GM03348 (cell line): ENCODE measurements at places on chromosomes 5 and 9.

DNA sequence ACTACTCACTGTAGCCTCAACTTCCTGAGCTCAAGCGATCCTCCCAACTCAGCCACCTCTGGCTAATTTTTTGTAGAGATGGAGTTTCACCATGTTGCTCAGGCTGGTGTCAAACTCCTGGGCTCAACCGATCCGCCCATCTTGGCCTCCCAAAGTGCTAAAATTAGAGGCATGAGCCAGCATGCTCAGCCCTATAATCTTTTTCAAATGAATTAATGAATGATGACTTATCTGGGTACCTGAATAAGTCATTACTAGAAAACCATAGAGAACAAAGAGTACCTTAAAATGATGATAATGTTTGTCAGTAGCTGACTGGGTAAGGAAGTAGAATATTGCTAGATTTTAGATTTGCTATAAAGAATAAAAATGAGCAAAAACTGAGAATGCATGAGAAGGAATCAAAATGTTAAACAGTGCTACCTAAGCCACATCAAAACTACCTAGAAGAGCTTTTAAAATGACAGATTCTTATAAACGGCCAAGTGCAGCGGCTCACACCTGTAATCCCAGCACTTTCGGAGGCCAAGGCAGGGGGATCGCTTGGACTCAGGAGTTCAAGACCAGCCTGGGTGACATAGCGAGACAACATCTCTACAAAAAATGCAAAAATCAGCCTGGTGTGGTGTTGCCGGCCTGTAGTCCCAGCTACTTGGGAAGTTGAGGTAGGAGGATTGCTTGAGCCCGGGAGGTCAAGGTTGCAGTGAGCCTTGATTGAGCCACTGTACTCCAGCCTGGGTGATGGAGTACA, 13.6 kb downstream of the FNBP1 start:
- no peak for DNase-seq

GRCh38 chr5:16178745-16179372, 732 bp downstream of the MARCHF11 start:
- peak; percentile 82 for DNase-seq

GRCh38 chr5:156093024-156093423, 233.9 kb upstream of the SGCD start:
- no peak for DNase-seq

- DNase-seq, result peak; percentile 30
Measured at GRCh38 chr5:96209829-96210228, 223.2 kb downstream of the PCSK1 start.

GRCh38 chr9:16002816-16003215, 450.0 kb downstream of the CCDC171 start:
- no peak for DNase-seq

DNA sequence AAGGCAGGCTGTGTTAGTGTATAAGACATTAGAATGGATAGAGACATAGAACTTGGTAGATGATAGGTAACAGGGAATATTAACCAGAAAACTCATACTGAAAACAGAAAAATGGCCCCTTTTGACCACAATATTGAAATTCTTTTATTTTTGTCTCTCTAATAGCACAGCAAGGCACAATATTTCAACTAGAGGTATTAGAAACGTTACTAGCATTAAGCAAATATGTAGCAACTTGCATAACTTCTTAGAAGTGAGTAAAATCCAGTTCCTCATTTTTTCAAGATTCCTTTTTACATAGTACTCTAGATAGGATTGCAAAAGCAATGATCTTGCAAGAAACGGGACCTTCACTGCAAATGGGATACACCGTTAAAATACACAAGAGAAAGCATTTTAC, 102.7 kb upstream of the VCAN start:
- no peak for DNase-seq

GRCh38 chr5:1324719-1325190, 20.1 kb downstream of the CLPTM1L start:
- no peak for DNase-seq

GRCh38 chr5:148005788-148006520, 57.8 kb upstream of the SPINK5 start:
- DNase-seq, result no peak

GRCh38 chr9:2663461-2664173, 42.0 kb downstream of the VLDLR start:
- DNase-seq, result no peak

GRCh38 chr5:45225571-45226031, 416.9 kb downstream of the MRPS30 start:
- no peak for DNase-seq

- no peak for DNase-seq
Measured at GRCh38 chr9:89476546-89476945, 21.4 kb downstream of the SEMA4D start.

GRCh38 chr5:174096619-174097018, 51.1 kb downstream of the NSG2 start:
- DNase-seq, result no peak

GRCh38 chr5:96968614-96969013, 32.7 kb downstream of the LNPEP start:
- no peak for DNase-seq

GRCh38 chr9:136875155-136875554, 9.0 kb upstream of the EDF1 start:
- DNase-seq, result no peak

DNA sequence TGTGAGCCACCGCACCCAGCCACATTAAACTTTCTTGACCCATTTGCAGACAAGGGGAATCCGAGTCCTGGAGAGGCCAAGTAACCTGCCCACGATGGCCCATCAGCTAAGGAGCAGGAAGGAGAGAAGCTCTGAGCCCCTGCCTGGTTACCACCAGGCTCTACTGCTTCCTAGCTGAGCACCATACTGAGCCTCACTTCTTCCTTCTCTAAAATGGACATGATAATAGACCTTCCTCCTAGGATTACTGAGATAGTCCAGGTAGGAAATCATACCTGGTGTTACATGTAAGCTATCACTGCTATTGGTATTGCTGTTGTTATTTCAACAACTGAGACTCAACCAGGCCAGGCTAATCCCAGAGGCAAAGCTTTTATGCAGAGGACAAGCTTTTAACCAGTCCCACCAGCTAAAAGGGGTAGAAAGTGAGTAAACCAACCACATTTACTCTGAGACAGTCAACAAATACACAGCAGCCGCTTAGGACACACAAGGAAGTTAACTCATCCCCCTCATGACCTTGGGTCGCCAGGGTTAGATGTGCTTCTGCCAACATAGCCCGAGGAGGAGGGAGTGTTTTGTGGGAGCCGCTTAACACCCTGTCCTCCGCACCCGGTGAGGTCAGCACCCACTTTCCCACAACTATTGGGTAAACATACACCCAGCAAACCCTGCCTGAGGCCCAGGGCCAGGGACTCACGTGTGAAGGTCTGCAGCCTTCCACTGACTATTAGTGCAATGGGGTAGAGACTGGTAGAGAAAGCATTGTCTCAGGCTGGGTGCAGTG, 20.6 kb upstream of the PTGES start:
- no peak for DNase-seq

DNA sequence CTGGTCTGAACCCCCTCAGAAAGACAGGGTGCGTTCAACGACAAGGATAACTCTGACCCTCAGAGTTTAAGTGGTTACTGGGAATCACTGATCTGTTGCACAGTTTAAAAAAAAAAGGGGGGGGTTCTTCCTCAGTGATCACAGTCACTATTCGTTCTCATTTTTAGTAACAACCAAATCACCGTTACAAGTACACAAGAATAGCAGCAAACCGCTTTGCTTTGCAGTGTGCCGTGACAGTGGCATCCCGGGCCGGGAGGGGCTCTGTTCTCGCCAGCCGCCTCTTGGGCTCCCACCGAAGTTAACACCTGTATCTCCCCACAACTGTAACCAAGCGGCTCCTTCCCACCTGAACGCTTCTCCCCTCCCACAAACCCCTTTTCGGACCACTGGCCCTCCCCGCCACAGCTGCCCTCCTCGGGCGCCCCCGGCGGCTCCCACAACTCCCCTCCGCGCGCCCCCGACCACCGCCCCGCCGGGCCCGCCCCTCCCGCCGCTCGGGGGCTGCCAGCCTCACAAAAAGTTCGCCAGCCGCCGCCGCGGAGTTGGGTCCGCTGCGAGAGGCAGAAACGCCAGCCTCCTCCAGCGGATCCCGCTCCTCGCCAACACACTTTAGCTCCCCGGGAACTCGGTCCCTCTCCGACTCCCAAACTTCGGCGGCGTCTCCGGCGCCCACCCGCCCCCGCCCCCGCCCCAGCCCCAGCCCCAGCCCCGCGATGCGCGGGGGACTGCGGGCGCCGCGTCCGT, 1.2 kb downstream of the SSBP2 start:
- DNase-seq, result peak; percentile 44

- DNase-seq, result no peak
Measured at GRCh38 chr9:128304971-128305288, 17.3 kb downstream of the TRUB2 start.

GRCh38 chr5:71701407-71701806, 17.7 kb upstream of the CARTPT start:
- DNase-seq, result no peak

DNA sequence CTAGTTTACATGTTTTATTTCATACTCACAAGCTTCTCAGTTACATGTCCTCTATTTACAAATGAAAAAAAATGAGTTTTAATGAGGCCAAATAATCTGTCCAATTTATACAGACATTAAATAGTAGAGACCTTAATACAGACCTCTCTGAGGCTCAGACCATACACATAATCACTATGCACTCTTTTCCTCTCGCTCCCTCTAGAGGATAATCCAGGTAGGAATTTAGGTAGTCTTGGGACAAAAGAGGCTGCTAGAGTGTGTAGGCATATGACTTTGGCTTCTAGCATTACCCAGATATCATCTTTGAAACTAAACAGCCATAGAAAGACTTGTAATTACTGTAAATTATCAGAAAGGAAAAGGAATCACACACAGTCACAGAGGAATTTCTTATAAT, 444.7 kb downstream of the HINT1 start:
- peak; percentile 16 for DNase-seq

- no peak for DNase-seq
Measured at GRCh38 chr9:126671381-126671831, 57.7 kb downstream of the LMX1B start.

DNA sequence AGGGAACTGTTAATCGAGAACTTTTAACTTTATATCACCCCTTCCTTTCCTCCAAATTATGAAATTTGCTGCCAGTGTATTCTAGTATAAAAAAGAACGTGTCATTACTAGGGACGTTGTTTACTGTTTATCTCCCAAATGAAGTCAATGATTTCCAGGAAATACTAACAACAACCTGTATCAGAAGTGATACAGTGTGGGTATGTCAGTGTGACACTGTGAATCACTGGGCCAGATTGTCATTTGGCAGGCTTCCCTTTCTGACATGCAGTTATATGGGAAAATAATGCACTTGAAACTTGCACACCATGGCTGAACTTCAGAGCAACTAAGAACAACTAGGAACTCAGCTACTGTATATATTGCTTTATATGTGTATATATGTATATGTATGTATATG, 12.6 kb downstream of the ZNF462 start:
- DNase-seq, result no peak

- DNase-seq, result peak; percentile 69
Measured at GRCh38 chr5:169160405-169160901, 140.5 kb downstream of the SLIT3 start.

DNA sequence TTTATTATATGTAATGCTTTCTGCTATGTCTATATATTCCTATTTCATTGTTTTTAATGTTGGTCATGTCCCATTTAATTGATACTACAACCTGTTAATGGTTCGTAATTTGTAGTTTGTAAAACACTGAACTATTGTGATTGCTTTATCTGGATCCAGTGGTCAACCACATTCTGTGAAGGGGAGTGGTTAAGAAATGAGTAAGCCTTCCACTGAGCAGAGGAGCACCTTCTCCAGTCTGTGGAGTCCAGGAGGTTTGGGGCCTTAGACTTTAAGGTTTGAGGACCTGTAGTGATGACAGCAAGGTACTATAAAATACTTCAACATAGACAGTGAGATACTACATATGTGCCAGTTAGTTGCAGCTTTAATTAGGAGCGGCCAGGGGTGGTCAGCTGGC, 67.7 kb upstream of the RAD23B start:
- peak; percentile 49 for DNase-seq

GRCh38 chr5:91433861-91434260, 50.7 kb upstream of the ARRDC3 start:
- no peak for DNase-seq

DNA sequence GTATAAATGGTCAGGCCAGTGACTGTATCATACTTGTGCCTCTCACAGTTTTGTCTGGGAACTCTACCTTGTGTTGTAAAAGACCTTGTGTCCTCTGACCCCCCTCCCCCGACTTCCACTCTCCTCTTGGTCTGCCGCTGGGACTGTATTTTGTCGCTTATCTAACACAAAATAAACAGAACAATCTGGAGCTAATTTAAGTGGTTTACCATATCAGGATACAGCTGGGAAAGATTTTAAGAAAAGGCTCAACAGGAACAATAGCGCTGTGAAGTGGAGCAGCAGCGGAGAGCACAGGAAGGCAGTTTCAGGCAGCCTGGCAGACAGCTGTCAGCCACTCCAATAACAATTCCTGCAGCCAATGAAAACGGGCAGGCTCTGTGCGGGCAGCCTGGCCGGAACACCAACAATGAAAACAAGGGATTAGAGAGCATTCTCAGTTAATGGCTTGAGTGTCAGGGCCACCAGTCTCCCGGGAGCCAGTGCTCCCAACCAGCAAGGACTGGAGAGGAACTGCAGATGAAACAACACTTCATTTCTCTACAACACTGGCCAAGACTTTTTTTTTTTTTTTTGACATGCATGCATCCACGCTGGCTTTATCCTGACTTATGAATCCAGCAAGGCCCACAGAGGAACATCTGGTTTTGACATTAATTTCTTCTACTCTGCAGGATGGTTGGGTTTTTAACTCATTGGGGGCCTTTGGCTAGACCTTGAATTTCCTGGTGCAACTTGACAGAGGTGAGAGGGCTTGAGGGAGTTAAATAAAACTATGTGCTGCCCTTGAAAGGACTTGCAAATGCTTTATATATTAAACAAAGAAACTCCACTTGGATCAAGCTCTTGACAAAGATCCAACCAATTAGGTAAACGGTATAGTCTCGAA, 76.7 kb downstream of the ARSB start:
- peak; percentile 65 for DNase-seq
